ENCODE measurements at places on chromosomes 11 and 22.
A peak's percentile ranks its signal among the peaks of the same experiment; 100 is the strongest.

DNA sequence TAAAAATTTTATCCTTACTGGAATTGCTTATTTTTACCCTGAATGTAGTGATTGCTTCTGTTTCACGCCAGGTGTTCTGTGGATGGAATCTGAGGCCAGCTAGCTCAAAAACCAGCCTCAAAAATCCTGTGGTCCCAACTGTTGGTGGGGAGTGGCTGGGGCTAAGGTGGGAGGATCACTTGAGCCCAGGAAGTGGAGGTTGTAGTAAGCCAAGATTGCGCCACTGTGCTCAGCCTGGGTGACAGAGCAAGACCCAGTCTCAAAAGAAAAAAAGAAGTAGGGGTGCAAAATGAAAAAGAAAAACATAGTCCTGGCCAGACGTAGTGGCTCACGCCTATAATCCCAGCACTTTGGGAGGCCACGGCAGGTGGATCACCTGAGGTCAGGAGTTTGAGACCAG is 27.0 kb upstream of the SLC5A1 start:
- DNase-seq: no peak

DNA sequence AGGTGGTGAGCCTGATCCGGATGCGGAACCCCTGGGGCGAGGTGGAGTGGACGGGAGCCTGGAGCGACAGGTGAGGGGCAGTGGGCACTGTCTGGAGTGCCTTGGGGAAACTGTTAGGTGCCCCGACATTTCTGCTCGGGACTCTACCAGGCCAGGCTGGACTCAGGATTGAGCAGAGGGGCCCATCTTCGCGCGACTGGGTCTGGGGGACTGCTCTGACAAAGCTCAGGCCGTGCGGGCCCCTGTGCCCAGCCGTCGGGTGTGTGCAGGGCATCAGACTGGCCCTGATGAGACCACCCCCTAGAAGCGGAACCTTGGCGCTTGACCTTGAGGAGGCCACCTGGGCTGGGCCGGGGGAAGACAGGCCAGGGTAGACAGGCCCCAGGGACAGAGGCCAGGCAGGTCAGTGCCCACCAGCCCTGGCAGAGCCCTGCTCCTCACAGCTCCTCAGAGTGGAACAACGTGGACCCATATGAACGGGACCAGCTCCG is 6.3 kb downstream of the CAPN1 start:
- no peak for DNase-seq

DNA sequence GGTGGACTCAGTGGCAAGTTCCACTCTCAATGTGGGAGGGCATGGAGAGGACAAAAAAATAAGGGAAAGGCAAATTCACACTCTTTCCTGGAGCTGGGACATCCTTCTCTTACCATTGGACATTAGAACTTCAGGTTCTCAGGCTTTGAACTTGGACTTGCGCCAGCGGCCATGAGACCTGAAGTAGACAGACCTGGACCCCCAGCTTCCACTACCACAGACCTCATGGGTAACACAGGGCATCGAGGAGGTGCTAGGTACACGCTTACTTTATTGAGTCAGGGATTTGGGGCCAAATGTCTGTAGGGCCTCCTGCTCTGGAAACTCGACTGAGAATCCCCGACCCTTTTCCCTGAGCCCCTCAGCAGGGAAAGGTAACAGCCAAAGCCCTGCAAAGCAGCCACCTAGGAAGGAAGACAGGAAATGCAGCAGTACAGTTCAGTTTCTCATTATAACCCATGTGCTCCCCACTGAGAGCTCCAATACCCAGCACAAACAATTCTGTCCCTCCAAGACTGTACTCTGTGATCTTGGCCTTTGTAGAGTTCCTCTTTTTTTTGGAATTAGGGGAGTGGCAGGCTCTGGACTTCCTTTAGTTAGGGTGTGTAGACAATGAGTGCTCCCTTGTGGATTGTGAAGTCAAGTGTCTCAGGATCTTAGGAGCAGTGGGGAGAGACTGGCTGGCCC is 5.7 kb downstream of the CHRNA10 start:
- DNase-seq: peak; percentile 24

DNA sequence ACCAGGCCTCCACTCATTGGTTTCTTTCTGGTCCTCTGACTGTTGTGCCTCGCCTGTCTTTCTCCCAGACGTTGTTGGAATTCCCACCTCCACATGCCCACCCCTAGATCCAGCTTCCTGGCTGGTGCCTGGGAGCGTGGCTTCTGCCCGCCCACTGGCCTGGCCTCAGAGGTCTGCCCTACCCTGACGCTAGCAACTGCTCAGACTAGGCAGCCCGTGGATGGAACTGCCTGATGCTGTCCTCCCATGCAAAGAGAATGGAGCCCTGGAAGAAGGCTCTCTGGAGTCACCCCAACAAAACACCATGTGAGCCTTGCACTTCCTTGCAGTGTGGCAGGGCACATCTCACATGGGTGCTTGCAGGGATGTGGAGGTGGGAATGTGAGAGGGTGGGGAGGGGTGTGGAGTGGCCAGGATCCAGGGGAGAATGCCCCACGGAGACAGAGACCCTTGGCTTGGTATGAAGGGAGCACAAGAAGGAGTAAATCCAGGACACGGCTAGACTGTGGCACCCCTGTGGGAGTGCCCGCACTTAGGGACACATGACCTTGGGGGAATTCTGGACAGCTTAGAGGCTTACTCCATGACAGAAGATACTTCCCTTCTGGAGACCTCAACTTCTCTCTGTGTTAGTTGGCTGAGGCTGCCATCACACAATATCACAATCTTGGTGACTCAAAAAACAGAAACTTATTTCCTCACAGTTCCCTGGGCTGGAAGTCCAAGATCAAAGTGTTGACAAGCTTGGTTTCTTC is 22.5 kb upstream of the ADA2 start:
- peak; percentile 99 for DNase-seq

GRCh38 chr11:26953770-26954392 is 40.0 kb upstream of the FIBIN start:
- no peak for DNase-seq

GRCh38 chr11:85898456-85898855 is 43.3 kb downstream of the CCDC83 start:
- no peak for DNase-seq

DNA sequence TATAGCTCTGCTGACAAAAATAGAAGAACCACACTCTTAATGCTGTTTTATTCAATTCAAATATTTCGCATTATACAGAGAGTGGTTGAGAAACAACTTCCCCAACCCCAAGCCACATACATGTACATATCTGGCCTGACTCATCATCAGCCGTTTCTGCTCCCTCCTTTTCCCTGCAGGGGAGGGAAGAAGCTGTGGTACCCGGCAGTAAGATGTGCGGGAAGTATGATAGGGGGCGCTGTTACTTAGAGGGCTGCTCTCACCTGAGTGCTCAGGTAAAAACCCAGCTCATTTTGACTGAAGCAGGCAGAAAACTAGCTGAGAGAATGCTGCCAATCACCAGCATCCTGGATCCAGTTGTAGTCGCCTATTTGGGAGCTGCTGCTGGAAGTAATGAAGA is 85.5 kb downstream of the NELL1 start:
- DNase-seq: no peak

DNA sequence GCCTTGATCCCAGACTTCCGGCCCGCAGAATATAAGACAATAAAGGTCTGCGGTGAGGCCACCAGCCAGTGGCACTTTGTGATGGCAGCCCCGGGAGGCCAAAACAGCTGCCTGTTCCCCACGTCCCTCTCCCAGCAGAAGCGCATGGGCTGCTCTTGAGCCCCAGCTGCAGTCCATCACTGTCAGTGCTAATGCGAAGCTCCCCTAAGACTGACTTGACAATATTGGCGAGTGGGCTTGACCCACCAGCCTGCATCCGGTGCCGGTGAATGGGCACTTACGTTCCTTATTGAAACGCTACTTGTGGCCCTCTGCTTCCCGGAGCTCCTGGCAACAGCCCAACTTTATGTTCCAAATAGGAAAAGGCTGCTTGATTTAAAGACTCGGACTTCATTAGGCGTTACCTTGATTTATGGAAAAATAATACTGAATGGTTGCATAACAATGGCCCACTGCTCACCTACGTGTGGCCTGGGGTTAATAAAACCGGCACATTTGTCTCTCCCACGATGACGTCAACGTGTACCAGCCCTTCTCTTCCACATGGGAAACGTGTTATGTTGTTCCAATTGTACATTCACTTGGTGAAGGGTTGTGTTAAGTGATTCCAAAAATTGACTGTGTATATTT is 93.4 kb upstream of the SEPTIN5 start:
- no peak for DNase-seq

- DNase-seq: no peak
Measured at GRCh38 chr11:10763766-10764165, 12.7 kb downstream of the CTR9 start.

- DNase-seq: no peak
Measured at GRCh38 chr22:44403602-44404329, 91.0 kb upstream of the SHISAL1 start.

DNA sequence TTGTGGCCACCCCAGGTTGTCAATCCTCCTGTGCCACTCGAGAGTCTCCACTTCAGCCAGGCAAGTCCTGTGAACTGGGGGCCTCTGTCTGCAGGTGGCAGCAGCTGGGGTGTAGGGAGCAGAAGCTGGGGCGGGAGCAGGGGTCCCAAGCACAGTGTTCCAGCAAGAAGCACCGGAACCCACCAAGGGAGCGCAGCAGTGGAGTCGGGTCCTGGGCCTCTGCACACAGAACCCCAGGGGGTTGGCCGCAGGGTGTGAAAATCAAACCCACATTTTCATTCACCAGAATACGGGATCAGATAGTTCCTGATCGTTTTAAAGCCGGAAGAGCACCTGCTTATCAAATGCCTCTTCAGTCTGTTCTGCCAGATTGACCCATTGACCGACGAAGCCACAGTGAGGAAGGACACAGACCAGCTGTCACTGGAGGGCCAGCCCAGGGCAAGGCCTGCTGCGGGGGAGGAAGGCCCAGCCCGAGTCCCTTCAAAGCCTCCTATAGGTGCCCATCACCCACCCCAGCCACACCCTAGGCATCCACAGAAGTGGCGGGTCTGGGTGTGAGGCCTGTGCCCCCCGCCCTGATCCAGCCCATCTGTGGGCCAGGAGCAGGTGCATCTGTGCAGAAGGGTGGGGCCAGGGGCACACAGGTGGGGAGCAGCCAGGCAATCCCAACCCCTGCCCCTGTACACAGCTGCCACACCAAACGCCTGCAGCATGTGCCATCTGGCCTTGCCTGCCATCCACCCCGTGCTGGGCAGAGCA is 34.1 kb downstream of the RSPH14 start:
- no peak for DNase-seq

GRCh38 chr11:50267851-50268250 is 235.2 kb downstream of the OR4C45 start:
- DNase-seq: no peak

DNA sequence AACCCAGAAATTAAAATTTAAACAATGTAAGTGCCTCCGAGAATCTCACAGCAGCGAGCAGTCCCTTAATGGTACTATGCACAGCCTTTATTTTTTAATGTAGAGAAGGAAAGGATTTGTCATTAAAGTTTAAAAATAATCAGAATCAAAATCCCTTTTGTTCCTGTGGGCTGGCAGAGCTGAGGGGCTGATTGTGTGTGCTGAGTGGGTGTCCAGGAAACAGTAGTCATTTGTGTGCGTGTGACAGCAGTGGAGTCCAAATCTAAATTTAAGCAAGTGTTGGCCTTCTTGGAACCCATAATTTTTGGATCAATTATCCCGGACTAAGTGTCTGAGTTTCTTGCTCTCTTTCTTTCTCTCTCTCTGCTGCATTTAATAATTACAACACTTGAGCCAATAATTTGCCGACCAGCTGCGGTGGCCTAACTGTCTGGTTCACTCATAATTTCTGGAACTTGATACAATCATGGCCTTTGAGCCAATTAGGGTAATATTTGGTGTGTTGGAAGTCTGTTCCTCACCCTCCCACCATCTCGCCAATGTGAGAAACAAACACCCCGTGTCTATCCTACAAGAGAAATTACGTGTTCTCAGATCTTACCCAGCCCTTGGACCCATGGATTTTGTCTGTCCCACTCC is 528.0 kb downstream of the SOX6 start:
- no peak for DNase-seq

- peak; percentile 90 for DNase-seq
Measured at GRCh38 chr22:27134315-27134701, 476.9 kb downstream of the MIAT start.

GRCh38 chr11:123174196-123175183 is 20.6 kb downstream of the CLMP start:
- no peak for DNase-seq

GRCh38 chr11:66688561-66689534 is 11.2 kb upstream of the RBM4B start:
- no peak for DNase-seq

DNA sequence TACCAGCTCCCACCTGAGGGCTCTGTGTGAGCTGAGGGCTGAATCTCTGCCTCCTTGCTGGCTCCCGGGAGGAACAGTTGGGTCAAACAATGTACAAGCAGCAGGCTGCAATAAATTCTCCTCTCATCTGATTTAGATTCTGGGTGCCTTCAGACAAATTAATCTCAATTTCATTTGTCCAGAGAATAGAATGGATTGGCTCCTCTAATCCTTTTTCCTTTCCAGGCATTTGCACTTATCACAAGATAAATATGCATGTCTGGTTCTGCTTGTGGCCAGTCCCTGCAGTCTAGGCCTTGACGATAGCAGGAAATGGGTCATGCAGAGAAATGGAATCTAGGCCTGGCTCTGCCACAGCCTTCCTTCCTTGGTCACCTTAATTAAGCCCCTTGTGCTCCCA is 28.7 kb downstream of the UPB1 start:
- no peak for DNase-seq

- peak; percentile 51 for DNase-seq
Measured at GRCh38 chr11:26297189-26297975, 34.5 kb upstream of the ANO3 start.

- peak; percentile 72 for DNase-seq
Measured at GRCh38 chr22:50173311-50173982, 2.9 kb downstream of the PANX2 start.

DNA sequence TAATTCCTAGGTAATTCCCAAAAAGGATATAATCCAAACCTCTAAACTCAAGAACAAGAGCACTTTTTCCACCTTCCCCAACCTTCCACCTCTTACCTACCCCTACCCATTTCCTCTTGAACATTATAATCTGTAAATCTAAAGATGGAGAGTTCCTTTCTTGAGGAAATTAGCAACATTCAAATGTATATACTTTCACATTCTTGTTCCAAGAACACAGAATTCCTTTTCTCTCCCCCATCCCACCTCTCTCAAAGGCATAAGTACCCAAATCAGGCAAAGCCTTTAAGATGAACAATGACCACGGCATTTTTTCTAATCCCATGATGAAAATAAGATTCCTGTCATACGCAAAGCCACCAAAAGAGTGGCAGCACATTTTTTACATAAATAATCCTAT is 18.3 kb downstream of the RRAS2 start:
- no peak for DNase-seq

GRCh38 chr11:125379565-125379964 is 116.5 kb downstream of the FEZ1 start:
- no peak for DNase-seq

GRCh38 chr22:20089226-20089976 is 9.4 kb downstream of the DGCR8 start:
- DNase-seq: no peak

DNA sequence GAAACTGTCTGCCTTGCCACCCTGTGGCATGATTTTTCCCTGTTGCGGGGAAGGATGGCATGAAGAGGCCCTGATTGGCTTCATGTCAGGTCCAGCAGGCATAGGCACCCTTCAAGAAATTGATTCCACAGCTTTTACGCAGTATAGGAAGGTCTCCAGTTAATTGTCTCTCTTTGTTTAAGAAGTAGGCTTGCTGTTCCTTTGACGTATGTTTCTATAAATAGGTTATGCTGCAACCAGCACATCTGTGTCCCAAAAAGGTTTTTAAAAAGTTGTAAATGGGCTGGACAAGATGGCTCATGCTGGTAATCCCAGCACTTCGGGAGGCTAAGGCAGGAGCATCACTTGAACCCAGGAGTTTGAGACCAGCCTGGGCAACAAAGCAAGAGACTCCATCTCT is 62.6 kb downstream of the CD6 start:
- DNase-seq: no peak
